Sciatic nerve (tissue), 2 donors: ENCODE measurements at places on chromosomes 5 and 9. TPM values are rescaled to one million over a fixed set of nuclear protein-coding genes. Genes with fewer than 3 reads are reported as not detected.
A peak's percentile ranks its signal among the peaks of the same experiment; 100 is the strongest.

- DNase-seq = no peak
Measured at GRCh38 chr5:181099602-181100086, 31.3 kb downstream of the OR2V1 start.

GRCh38 chr5:123115020-123115419 is 26.0 kb downstream of the PRDM6 start:
- DNase-seq = no peak

DNA sequence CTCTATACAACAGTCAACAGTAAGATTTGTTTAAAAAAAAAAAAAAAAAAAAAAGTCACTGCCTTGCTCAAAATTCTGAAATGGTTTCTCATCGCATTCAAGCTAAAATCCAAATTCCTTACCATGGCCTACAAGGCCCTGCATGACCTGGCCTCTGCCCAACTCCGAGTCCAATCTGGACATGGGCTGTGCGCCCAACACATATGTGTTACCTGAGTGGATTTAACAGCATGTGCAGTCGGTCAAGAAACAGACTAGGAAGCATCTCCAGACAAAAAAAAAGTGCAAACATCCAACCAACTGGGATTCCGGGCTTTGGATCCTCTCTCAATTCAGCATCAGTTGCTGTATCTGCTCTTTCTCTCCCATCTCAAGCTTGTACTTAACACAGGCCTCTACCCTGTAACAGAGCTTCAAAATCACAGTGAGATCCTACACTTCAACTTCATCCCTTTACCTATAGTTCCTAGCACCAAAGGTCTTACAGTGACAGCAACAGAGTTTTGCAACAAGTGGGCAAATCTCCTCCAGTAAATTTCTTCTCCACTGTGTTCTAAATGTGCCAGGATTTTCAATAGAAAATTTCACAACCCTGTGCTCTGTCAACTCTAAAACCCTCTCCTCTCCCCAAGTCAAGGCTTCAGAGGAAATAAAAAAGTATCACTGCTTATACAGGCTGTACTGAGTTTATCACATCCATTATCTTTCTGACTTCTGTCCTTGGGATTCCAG is 19.6 kb downstream of the ZNF608 start:
- no peak for DNase-seq

DNA sequence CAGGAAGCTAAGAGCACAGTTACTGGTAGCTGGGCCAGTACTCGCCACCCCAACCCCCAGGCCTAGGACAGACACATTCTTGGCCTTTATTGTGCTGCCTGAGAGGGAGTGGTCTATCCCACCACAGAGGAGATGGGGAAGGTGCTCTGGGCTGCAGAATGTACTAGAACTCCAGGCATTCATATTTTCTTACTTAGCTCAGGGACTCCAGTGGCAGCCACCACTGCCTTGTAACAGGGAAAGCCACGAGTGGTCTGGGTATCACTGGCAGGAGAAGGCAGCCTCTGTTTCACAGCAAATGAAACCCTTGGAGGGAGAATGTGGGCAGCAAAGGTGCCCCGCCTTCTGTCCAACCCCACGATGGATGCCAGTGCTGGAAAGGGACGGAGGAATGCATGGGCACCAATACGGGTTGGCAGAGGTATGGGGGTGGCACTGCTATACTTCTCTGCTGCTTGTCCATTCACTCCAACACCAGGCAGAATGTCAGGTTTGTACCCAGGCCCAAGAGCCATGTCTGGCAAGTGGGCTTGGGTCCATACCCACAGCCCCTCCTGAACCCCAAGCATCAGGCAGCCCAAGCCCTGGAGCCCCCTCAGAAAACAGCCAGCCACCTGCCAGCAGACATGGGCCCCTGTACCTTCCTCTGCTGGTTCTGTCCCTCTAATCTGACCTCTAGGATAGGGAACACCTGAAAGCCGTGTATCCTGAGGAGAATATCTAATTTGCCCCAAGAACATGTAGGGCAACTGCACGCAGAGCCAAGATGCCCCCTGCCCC is 4.6 kb downstream of the SEPTIN8 start:
- no peak for DNase-seq

DNA sequence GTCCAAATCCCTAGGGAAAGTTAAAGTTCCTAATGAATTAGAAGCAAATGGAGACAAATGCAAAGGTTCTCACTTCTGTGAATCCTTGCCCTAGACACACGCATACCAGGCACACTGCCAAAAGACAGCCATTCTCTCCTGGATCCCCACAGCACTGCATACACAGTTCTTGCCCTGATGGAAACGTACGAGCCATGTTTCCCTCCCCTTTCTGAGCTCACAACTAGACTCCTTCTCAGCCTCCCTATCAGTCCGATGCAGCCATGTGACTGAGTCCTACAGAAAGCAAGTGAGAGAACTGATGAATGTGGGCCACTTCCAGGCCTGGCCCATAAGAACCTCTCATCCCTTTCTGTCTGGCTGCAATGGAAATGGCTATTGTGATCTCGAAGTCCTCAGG is 92.0 kb downstream of the ZNF608 start:
- no peak for DNase-seq

DNA sequence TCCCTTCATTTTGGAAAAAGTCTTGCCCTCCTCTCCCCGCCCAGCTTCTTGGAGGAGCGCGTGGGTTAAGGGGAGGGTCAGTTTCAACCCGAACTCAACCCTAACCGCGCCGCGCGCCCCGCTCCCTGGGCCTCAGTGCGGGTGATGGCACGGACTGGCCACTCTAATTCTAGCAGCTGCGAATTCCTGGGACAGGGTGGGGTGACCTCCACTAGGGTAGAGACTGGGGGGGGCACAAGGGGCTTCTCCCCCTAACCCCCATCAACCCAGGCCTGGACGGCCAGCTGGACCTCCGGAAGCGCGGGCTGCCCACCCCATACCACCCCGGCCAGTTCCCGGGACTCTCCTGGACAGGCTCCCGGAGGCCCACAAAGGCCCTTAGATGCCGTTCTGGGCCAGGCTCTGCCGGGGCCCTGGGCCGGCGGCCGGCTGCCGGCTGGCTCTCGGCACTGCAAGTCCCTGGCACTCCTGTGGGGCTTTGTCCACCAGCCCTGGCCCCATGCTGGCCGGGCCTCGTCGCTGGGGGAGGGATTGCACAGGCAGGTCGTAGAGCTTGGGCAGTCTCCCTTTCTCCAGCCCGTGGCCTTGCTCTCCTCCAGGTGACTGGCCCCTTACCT is 7.2 kb upstream of the PSD2 start:
- DNase-seq = peak; percentile 63

DNA sequence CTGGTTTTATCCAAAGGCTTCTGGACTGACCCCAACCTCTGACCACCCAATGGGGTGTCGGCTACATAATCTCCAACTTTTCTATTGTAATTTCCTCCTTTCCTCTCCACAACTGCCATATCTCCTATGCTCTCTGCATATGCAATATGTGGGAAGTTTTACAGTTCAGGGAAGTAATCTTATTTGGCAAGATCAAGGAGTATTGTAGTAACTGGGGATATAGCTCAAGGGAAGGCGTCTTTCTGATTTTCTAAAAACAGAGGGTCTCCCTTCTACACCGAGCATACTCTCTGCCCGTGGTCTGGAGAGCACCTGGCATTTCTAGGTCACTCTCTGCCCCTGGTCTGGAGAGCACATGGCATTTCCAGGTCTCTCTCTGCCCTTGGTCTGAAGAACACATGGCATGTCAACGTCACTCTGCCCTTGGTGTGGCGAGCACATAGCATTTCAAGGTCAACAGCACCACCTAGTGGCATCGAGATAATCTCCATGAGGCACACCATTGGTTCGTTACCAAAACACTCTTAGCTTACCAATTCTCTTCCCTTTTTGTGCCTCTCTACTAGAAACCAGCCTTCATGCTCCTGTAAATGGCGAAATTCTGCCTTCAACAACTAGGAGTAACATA is 616.4 kb upstream of the NUDT12 start:
- DNase-seq = no peak

DNA sequence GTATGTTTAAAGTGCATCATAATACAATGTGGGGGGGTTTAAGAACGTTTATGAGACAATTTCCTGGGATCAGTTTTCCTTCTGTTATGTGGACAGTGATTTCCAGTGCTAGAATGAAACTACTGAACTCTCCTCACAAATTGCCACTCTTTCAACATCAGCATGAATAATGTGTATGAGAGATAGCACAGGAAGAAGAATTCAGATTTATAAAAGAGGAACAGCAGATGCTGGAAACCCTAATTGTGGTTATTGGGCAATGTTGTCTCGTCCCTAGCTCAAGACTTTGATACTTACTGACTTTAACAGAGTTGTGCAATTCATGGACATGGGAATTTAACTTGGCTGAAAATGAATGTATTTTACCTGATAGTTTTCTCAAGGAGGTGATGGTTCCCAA is 410.8 kb upstream of the MEF2C start:
- DNase-seq = no peak

DNA sequence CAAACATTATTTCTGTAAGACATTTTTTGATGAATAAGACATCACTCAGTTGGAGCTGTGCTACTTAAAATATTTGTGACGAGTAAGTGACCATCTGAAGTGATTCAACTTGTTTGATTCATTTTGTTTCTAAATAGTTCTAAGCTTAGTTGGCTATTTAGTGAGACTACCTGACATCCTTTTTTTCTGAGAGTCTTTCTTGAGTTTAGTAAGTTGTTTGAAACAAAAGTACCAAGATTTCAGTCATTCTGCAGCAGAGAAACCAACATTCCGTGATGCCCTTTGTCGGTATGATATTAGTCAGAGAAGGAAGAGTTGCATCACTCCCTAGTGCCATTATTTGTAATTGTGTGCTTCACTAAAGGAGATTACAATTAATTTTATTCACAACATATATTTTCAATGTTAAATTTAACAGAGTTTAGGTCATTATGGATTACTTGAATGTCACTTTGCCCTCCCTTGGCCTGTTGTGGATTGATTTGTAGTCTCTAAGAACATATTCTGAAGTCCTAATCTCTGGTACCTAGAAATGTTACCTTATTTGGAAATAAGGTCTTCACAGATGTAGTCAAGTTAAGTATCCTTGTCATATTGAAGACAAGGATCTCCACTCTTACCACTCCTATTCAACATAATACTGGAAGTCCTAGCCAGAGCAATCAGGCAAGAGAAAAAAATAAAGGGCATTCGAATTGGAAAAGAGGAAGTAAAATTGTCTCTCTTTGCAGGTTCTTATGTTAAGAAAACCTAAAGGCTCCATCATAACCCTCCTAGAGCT is 212.2 kb downstream of the PCSK1 start:
- no peak for DNase-seq

DNA sequence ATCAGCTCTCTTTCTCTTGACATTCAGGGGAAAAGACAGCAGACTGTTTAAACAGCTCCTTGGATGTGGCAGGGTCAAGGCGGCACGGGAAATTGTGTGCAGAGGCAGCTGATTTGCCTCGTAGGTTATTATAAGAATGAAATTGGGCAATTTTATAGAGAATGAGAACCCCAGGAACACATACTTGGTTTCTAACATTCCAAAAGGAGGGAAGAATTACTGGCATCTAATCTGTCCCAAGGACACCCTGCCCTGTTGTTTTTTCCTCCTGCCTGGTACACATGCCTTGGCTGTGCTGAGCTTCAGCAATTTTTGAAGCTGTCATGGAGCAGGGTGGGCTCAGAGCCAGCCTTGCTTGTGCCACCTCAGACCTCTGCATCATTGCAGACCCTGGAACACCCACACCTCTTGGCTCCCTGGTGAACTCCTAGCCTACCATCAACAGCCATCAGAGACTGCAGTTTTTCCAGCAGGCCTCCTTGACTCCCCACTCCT is 143.6 kb downstream of the BOD1 start:
- no peak for DNase-seq

GRCh38 chr5:97839341-97840086 is 656.5 kb upstream of the RIOK2 start:
- DNase-seq = no peak

PRDM9 gene
- total RNA-seq = not detected

ZDHHC21 gene
- 16.9 TPM for total RNA-seq

C1QTNF3 gene
- total RNA-seq = 11.7 TPM

PCDHGB5 gene
- 16.3 TPM for total RNA-seq

PGM5 gene
- total RNA-seq = 28.4 TPM

MTX3 gene
- 20.7 TPM for total RNA-seq

TMEM215 gene
- total RNA-seq = 9.7 TPM
